ENCODE measurements at places on chromosomes 5 and 9. TPM values are rescaled to one million over a fixed set of nuclear protein-coding genes. Genes with fewer than 3 reads are reported as not detected.

DNA sequence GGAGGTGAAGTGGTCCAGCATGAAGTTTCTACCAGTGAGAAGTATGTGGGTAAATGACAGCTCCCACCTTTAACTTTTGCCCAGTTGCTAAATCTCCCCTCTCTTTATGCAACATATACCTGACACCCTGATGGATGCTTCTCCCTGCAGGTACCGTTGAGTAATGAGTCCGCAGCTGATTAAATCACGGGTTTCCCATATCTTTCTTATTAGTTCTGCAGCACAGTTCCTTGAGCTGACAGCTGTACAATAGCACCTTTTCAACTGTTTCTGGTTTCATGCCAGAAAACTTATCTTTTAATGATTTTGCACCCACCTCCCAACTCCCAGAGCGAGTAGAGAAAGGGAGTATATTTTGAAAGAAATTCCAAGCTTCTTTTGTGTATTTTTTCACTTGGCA, 161.0 kb upstream of the TUT7 start:
- no peak for DNase-seq
- no peak overlapping the region for H3K4me3 ChIP-seq
- H3K27ac ChIP-seq: no peak overlapping the region
- H3K36me3 ChIP-seq: no peaks in the 10 kb centered on the region

GRCh38 chr9:121373011-121373729, 3.1 kb upstream of the STOM start:
- no peak overlapping the region for H3K27ac ChIP-seq
- H3K36me3 ChIP-seq: peaks cover 14% of the 10 kb centered on the region
- H3K4me3 ChIP-seq: no peak overlapping the region
- H3K4me1 ChIP-seq: peaks cover 28% of the 10 kb centered on the region
- H3K27me3 ChIP-seq: no peaks in the 10 kb centered on the region

The SPIN1 gene
- total RNA-seq: 42.2 TPM

The PIP5KL1 gene
- total RNA-seq: 1.5 TPM

GRCh38 chr5:135921388-135921787, 25.7 kb upstream of the IL9 start:
- no peaks in the 10 kb centered on the region for H3K4me1 ChIP-seq
- no peak for DNase-seq
- peaks cover 26% of the 10 kb centered on the region for H3K27me3 ChIP-seq
- no peak overlapping the region for H3K4me3 ChIP-seq
- H3K36me3 ChIP-seq: no peaks in the 10 kb centered on the region
- H3K27ac ChIP-seq: no peak overlapping the region

The C9orf50 gene
- not detected for total RNA-seq

The DRD1 gene
- not detected for total RNA-seq
